Skeletal muscle tissue (tissue), 5 donors: ENCODE measurements at places on chromosomes 4 and X. TPM values are rescaled to one million over a fixed set of nuclear protein-coding genes. Genes with fewer than 3 reads are reported as not detected.

SOWAHD gene
- total RNA-seq = 1.6 TPM

ARSJ gene
- 5.2 TPM for total RNA-seq

ZFP42 gene
- not detected for total RNA-seq

RAI2 gene
- 0.52 TPM for total RNA-seq

NPY2R gene
- not detected for total RNA-seq

FAM236D gene
- not detected for total RNA-seq

DKK2 gene
- 28.2 TPM for total RNA-seq

PLP2 gene
- 19.3 TPM for total RNA-seq
